LHCN-M2 (cell line): ENCODE measurements at places on chromosomes 2 and 18. TPM values are rescaled to one million over a fixed set of nuclear protein-coding genes. Genes with fewer than 3 reads are reported as not detected.
A peak's percentile ranks its signal among the peaks of the same experiment; 100 is the strongest.

The CIB4 gene
- total RNA-seq: not detected in 2 replicates

The CROCC2 gene
- under 0.01 TPM in 1 of 2 replicates, not detected in the other for total RNA-seq

The CD207 gene
- not detected in 2 replicates for total RNA-seq

The REL gene
- total RNA-seq: 2.8 and 3.2 TPM in 2 replicates

The DSC2 gene
- not detected in 2 replicates for total RNA-seq

The ICA1L gene
- total RNA-seq: 2.9 and 6.0 TPM in 2 replicates

The CNDP1 gene
- total RNA-seq: not detected in 2 replicates

The ANKRD39 gene
- 13.2 and 18.4 TPM in 2 replicates for total RNA-seq

The INHA gene
- total RNA-seq: not detected in 2 replicates

The SIX3 gene
- not detected in 2 replicates for total RNA-seq

- DNase-seq: no peak
These were observed 235.6 kb downstream of the ALPK2 start for GRCh38 chr18:58393295-58393694.

DNA sequence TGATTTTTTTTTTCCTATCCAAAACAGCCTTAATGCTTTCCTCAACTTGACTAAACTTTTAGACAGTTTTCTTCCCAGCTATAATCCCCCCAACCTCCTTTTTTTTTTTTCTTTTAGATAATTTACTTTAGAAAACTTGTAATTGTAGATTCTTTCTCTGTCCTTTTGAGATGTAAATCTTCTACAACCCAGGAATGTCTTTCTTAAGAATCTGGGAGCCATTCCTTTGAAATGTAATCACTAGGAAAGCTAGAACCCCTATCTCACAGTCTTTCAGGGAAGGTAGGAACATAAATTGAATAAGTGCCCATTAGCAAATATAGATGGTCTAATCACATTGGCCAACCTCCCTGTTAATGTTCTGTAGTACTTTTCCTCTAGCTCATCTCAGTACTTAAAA is 285.4 kb downstream of the NUP35 start:
- no peak for DNase-seq

- DNase-seq: no peak
These were observed 160.0 kb downstream of the NDUFA10 start for GRCh38 chr2:239865059-239865639.

GRCh38 chr2:57523304-57523703 is 523.3 kb upstream of the VRK2 start:
- no peak for DNase-seq

DNA sequence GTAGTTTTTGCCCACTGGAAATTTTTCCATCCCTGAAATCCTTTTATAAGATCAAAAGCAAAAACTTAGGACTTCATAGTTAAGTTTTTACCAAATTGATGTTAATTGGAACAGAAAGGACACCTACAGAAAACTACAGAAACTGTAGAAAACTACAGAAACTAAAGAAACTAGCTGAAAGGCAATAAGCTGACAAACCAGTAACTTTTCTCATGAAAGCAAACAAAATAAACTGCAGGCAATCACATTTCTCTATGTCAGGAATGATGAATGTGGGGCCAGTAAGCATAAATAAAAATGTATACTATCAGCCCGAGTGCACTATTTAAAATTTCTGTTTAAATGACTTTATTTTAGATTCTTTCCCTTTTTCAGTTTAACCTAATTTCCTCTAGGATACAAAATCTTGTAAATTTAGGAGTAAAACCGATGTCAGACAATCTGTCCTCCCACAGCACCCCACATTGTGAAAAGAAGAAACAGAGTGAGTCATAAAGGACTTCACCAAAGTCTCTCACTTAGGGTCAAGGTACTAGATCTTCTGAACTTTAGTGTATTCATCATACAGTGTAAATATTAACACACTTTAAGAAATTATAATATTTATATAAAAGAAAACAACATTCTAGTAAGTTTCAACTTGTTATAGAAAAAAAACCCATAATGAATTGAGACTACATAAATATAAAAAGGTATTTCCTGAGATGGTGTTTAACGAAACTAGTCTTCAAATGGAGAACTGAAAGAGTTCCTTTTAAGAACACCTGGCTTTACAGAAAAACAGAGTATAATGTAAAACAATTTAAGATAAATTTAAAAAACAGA is 46.6 kb downstream of the USP40 start:
- no peak for DNase-seq

DNA sequence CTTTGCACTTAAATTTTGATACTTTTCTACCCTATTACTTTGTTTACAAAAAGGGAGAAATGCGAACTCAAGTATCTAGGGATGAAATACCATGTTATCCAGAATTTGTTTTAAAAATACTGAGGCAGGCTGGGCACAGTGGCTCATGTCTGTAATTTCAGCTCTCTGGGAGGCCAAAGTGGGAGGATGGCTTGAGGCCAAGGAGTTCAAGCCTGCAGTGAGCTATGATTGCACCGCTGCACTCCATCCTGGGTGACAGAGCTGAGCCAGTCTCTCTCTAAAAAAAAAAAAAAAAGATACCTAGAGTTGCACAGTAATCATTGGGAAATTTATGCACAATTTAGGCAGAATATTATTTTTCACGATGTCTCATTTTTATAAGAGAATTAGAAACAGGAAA is 12.4 kb upstream of the VAPA start:
- no peak for DNase-seq

- no peak for DNase-seq
These were observed 117.2 kb downstream of the HNMT start for GRCh38 chr2:138081225-138082073.

DNA sequence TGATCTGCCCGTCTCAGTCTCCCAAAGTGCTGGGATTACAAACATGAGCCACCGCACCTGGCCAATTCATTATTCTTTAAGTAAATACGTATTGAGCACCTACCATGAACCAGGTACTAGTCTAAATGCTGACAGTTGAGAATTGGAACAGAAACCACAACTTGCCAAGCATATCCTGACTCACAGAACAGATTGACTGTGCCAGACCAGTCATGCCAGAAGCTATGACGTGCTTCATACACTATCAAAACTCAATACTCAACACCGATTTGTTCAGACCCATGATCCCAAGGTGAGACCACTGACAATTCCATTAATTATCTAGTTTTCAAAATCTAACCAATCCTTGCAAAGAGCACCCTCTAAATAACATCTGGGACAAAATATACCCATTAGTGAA is 148.6 kb downstream of the B3GNT2 start:
- DNase-seq: no peak

DNA sequence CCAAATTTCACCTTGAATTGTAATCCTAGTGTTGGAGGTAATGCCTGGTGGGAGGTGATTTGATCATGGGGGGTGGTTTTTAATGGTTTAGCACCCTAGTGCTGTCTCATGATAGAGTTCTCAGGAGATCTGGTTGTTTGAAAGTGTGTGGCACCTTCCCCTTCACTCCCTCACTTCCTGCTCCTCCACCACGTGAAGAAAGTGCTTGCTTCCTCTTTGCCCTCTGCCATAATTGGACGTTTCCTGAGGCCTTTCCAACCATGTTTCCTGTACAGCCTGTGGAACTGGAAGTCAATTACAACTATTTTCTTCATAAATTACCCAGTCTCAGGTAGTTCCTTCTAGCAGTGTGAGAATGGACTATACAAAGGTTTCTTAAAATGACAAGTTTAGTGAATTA is 251.8 kb upstream of the NETO1 start:
- no peak for DNase-seq

- peak; percentile 94 for DNase-seq
These were observed 355.6 kb downstream of the PAX3 start for GRCh38 chr2:221943076-221943810.

DNA sequence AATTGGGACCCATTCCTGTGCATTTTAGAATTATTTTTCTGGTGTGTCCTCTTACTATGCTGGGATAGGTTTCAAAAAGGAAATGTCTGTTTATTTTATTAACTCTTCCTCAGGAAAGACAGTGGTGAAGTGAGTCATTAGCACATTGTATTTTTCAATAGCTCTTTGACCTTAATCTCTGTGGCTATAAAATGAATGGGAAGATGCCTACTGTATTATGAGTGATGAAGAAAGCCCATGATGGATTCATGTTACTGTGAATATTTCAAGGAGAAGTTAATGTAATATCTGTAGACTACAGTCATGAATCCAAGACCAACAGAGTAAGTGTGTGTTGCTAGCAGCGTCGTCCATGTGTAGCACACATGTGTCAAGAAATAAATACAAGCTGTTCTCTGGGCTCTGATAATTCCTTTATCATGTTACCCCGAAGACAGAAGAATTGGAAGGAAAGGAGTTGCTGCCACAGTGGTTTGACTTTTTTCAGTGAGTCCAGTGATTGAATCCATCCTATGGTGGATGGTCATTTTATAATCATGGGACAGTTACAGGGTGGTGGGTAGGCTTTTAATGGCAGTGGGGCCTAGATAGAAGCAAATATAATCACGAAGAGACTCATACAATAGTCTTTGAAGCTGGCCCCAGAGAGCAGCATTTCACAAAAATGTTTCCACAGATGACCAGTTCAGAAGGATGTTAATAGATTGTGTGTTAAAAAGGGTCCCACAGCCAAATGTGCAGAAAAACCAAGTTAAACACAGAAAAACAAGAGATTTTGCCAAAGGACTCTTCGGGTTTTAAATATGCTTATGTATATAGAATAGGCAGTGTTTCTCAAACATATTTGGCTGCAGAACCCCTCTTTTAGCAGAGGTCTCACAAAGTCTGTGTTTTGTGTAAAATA is 239.7 kb upstream of the RASGRP3 start:
- peak; percentile 78 for DNase-seq

DNA sequence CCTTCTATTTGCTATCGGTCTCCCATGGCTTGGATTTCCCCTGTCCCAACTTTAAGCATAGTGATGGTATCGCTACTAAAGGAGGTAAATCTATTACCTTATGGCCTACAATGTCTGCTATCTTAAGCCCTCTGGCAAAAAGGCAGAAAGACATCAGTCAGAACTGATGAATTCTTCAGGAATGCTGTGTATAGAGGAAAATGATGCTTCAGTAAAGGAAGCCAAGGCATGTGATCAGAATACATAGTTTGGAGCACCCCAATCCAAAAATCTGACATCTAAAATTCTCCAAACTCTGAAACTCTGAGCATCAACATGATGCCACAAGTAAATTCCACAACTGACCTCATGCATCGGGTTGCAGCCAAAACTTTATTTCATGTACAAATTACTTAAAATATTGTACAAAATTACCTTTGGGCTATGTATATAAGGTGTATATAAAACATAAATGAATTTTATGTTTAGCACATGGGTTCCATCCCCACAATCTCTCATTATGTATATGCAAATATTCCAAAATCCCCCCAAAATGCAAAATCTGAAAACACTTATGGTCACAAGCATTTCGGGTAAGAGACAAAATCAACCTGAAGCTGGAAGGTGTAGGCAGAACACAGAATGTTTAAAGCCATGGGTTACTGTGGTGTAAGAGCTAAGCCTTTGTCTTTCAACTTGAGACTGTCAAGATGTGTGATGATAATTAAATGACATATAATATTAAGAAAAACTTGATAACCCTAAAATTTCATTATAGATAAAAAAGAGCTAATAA is 66.2 kb downstream of the CUL3 start:
- DNase-seq: peak; percentile 47

DNA sequence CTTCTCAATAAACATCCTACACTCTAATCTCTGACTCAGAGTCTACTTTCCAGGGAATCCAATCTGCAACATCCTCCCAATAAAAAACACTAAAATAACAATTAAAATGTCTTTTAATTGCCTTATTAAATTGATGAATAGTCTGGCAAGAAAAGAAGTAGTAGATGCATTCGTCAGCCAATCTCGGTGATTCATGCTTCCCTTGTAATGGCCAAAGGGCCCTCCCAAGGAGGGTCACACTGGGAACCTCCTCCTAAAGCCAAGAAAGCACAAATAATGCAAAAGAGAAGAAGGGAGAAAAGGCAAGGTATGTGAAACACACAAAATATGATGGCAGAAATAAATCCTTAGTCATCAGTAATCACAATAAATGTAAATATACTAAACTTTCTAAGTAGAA is 16.8 kb downstream of the ST8SIA5 start:
- DNase-seq: no peak
